ENCODE measurements at places on chromosomes 16 and 17.

- DNase-seq, result no peak
These were observed 10.3 kb downstream of the LYRM1 start for GRCh38 chr16:20910781-20911321.

DNA sequence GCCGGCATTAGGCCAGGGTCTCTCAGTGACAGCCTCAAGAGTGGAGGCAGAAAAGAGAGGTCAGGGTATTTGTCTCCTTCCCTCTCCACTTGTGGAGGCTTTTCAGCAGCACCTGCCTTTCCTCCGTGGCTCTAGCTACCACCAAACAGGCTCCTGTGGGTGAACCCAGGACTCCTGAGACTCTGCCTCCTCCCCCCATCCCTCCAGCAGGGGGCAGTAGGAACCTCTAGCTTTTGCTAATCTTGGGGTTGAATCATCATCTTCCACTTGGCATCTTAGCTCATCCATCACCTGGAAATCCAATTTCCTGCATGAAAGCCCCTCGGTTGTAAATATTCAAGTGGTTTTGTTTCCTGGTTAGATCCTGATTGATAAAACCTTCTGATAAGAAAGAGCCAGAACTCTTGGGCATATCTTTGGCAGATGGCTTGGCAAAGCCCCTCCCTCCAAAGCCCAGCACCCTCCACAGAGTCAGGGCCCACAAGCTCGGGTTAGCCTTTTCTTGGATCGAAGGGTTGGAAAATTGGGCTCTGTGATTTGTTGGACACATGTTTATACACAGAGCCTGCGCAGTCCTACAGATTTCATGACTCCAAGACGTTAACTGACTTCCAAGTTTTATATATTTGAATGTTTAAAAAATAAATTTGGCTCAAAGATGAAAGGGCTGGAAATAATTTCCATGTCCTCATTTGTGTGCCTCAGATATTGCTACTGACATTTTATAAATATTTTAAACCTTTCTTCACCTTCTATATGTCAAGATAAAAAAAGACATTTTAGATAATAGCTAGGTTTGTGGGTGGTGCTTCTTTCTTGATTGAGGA, 322.1 kb downstream of the MAP2K4 start:
- DNase-seq, result no peak

GRCh38 chr17:29929006-29929532, 959 bp downstream of the SSH2 start:
- DNase-seq, result peak; percentile 24

DNA sequence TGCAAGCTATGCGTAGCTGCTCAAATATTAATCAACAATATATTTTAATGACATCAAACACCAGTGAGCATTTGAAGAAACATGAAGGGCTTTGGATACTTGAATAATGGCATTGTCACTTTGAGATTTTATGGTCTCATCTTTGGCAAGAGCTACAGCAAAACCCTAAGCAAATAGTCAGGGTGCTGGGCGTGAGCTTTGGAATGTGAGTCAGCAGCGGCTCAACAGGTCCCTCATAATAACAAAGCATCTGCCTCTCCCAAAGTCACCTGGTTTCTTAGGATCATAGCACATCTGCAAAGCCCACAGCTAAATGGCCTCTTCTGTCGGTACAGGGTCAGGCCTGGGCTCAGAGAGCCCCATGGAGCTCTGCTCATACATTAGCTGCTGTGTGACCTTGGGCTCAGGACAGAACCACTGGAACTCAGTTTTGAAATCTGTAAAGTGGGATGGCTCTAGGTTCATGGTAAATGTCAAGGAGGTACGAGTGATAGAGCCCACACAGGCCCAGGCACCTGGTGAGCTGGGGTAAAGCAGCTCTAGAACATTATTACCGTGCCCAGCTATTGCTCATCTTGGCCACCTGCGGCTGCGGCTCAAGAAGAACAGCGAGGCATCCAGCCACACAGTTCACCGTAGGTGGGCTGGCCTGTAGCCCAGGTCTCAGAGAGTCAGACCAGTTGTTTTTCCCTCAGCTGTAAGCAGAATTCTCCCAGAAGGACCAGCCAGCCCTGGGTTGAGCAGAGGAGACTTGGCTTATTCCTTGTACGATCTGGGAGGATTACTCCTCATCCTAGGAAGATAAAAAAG, 544.5 kb upstream of the CDH11 start:
- no peak for DNase-seq

DNA sequence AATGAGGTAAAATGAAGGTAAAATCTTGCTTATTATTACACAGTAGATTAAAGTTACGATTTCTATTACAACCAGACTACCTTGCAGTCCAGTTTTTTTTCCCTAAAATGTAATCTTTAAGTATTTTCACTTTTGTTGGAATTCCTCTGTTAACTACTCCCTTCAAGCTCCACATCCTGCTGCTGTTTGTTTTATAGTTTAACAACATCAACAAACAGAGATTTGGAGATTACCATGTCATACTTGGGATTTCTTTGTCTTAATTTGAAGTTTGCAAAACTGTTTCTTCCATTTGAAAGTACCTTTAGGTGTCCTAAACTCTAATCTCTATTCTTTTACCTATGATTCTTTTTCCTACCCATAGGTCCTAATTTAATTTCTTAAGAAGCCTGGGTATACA, 83.3 kb downstream of the ABHD15 start:
- no peak for DNase-seq

DNA sequence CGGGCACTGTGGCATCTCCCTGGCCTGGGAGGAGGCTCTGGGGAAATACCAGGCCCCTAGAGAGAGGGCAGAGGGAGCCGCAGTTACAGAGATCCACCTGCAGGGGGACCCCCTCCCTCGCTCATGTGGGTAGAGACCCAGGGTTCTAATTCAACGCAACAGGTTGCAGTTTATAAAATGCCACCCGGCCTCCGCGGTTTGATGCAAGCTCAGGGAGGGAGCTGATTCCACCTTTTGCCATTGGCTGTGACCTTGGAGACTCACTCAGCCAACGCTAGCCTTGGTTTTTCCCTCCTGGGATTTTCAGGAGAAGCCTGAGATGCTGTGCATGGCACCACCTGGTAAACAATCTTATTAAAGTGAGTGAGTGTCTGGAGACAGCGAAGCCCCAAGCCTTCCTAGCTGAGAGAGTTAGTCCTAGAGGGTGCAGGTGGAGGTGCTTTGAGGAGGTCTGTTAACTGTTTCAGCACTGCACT, 12.1 kb downstream of the TTLL6 start:
- DNase-seq, result peak; percentile 63

DNA sequence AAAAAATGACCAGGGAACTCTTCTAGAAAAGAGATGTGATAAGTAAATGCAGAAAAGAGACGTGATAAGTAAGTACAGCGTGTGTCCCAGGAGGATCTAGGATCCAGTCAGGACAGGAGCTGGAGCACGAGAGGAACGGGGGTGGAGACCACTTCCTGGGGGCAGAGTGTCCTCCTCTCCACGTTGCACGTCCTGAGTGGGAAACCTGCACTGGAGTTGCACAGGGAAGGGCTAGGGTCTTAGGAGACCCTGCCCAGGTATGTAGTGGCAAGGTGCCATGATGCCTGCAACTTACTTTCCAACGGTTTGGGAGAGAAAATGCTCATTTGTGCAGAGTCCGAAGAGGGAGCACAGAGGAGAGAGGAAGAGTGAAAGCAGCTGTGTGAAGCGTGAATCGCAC, 55.8 kb downstream of the RNF213 start:
- no peak for DNase-seq

DNA sequence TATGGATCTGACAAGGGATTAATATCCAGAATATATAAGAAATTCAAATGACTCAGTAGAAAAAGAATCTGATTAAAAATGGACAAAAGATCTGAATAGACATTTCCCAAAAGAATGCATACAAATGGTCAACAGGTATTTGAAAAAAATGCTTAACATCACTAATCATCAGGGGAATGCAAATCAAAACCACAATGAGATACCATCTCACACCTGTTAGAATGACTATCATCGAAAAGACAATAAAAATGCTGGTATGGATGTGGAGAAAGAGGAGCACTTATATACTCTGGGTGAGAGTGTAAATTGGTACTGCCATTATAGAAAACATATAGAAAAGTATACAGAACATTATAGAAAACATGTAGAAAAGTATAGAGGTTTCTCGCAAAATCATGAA, 16.4 kb upstream of the HS3ST2 start:
- no peak for DNase-seq

DNA sequence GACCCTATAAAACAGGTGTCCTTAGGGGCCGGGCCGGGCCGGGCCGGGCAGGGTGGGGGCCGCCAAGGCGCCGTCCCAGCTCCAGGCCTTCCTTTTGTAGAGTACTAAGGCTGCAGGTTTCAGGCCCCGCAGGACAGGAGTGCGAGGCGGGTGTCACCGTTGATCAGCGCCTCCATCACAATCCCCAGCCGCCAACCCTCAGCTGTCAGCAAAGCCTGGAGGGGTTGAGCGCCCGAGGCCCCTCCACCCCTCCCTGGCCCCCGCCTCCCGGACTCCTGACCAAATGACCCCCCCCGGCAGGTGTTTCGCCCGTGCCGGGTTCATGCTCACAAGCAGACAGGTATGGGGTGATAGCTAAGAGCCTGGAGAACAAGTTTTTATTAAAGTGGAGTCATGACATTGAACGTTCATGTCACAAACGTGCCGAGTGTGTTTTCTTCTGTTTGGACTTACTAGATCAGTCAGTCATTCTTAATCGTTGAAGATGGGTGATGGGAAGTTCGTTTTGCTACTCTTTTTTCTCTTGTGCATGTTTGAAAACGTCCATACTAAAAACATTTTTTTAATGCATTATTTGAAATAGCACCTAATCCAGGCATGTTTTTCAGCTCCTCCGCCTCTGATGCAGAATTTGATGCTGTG, 534 bp downstream of the ARL2BP start:
- DNase-seq, result peak; percentile 8

DNA sequence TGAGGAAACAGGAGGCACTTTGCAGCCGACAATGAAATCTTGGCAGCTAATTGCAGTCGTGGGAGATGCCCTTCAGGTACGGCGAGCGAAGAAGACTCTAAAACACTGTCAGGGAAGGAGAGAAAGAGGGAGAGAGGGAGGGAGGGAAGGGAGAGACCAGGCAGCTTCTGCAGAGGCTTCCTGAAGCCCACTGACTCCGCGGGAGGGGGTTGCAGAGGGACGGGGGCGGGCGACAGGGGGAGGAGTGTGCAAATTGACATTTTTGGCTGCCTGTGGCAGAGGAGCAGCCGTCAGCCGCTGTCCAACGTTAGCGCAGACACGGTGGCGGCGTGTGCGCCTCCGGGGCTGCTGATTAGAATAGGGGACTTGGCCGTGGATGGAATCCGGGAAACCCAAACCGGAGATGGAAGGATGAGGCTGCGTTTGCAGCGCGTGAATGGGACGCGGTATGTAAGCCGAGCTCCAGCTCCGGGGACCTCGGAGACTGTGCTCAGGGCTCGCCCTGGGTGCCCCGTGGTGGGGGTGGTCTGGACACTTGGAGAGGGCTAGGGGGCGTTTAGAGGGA, 849.1 kb upstream of the RBFOX1 start:
- DNase-seq, result no peak

- peak; percentile 3 for DNase-seq
These were observed 65.3 kb upstream of the NUDT7 start for GRCh38 chr16:77657016-77657415.

DNA sequence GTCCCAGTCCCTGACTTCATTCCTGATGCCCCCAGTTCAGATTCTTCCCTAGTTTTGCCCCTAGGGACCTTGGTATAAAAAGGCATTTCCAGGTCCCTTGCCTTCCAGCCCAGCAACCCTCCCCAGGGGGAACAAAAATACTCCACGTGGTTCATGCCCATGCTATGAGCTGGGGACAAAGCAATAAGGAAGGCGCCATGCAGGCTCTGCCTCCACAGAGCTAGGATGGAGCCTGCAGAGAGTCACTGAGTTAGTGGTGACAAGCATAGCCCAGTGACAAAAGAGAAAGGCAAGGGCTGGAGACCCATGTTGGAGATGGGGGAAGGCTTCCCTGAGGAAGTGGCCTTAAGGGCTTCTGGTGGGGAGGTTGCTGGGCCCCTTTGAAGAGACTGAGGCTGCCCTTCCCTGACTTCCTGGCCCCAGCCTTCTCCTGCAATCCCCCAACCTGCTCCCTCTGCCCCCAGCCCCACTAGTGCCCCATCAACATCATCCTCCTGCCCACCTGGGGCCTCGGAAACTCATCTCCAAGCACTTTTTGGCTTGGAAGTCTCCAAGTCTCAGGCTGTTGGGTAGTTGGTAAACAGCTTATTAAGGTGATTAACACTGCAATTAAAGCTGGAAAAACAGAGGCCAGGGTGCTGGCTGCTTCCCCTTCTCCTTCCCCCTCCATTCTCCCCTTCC, 9.6 kb downstream of the DLX3 start:
- DNase-seq, result no peak

GRCh38 chr16:11603331-11603750, 16.6 kb upstream of the LITAF start:
- no peak for DNase-seq

GRCh38 chr17:56030009-56030624, 123.2 kb upstream of the ANKFN1 start:
- DNase-seq, result no peak

DNA sequence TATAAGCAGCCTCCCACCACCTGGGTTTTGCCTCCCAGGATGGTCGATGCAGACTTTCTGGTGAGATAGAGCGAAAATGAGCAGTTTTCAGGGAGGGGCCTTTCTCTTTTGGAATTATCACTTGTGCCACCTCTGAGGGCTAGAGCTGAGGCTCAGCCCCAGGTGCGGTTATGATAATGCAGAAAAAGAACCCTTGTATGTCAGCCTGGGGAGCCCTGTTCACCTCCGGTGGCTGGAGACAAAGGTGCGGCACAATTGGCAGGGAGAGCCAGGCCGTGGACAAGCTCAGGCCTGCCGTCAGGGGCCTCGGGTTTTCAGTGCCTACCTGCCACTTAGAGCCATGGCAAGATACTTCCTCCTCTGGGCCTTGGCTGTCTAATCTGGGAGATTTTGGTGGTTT, 4.4 kb downstream of the SCPEP1 start:
- peak; percentile 73 for DNase-seq

DNA sequence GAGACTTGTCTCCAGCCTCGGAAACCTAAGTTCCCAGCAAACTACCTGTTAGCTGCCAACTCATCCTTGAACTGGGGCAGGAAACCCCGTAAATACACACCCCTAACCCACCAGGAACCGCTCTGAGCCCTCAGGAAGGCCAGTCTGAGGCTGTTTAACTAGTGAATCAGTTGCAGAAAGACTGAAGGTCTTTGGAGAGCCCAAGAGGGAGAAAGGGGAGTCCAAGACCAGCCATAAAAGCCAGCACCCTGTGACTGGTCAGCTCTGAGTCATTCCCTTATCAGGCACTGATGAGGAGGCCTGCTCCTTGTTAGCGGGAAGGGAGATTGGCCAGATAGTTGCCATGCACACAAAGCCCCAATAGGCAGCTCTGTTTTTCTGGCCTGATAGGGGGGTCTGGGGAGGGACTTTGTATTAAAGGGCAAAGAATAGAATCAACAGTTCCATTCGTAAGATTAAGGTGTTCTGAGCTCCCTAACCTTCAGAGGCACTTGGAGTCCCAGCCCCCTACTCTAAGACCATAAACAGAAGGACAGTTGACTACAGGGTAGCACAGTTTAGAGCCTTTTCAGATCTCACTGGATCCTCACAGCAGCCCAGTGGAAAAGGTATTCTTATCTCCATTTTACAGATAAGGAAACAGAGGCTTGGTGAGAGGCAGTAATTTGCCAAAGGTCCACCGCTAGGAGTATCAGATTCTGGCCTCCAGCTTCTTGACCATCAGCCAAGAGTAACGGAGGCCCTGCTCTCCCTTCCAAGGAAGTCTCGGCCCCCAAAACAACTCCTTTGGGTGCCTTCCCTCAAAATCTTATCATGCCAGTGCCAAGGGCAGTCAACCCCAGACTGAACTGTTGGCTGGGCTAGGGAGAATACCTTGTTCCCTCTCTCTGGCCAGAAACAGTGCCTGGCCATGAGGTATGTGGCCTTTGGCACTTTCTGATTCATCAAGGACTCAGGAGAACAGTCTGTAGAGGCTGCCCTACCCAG, 2.2 kb upstream of the KRT19 start:
- no peak for DNase-seq
